Activated CD4-positive, alpha-beta T cell treated with anti-CD3 and anti-CD28 coated beads for 36 hours (primary cell): ENCODE measurements at places on chromosomes 11 and 22.

- DNase-seq: no peak
Measured at GRCh38 chr11:34277171-34277570, 80.6 kb downstream of the ABTB2 start.

DNA sequence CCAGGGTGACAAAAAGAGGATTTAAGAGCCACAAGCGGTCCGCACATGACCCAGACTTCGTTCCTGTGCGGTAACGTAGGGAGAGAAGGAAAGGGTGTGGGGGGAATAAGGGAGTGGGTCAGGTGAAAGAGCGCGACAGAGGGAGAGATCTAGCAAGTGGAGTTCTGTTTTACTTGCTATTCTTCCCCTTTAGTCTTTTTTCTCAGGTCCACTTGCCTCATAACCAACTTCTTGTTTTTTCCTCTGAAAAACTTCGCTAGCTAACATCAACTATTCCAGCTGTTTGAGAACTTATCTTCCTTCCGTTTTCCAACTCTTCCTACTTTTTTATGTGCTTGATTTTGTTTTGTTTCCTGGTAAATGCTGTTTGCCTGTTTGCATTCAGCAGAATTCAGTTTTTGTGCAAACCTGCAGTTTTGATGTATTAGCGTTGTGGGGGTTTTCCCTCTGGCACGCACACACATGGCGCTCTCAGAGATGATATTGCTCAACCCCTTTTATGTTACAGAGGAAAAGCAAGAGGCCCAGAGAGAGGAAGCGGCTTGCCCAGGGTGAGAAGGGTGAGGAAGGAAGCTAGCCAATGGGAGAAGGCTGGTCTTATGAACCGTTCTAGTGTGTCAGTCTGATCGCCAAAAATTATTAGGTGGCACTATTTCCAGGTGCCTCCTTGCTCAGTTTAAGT, 592 bp upstream of the CTSC start:
- peak; percentile 76 for DNase-seq

- DNase-seq: peak; percentile 31
Measured at GRCh38 chr11:119025099-119025473, 5.6 kb downstream of the SLC37A4 start.

- no peak for DNase-seq
Measured at GRCh38 chr11:88418508-88418907, 81.0 kb upstream of the CTSC start.

DNA sequence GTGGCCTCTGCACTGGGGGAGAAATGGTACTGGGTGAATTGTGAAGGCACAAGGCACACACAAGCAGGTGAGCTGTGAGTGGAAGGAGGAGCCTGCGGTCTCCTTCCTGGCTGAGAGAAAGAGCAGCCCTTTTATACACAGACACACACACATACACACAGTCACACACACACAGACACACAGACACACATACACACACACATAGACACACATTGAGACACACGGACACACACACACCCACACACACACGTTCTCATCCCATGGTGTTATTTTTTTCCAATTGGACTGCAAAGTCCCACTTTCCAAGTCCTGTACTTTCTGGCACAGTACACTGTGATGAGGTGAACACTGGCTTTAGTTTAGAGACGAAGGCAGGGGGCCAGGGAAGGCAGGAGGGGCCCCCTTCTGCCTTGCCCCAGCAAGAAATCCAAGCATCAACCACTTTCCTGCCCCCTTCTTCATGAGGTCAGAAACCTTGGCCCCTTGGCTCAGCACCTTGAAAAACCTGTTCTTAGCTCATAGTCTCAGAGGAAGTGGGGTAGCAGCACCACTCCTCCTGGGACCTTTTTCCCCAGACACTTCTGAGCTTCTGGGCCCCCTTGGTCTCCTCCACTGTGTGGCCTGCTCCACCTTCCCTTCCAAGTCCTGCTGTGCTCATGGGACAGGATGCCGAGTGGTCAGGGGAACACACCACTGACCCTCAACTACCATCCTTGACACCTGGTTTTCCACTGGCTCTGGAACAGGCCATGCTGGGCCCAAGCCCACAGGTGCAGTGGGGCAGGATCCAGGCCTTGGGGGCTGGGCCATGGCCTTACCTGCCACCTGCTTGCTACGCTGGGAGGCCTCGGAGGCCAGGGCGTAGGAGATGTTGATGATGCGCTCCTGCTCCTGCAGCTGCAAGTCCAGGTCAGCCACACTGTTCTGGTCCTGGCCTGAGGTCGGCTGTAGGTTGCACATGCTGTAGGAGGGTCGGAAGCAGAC, 43.8 kb downstream of the C11orf58 start:
- DNase-seq: no peak

- no peak for DNase-seq
Measured at GRCh38 chr11:8260202-8260966, 3.3 kb downstream of the LMO1 start.

DNA sequence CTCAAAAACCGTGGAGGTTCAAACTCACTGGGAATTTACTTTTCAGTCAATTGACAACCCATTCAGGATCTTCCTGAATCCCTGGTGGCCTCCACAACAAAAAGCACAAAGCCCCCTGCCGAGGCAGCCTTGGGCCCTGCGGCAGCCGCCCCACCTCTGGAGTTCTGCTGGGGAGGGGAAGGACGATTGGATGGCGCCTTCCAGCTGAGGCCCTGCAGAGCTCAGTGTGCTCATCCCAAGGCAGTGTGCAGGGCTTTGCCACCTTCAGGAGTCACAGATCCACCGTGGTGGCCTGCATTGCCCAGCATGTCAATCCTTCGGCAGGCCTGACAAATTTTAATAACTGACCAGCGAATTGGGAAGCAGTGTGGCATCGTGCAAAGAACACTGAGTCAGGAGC, 7.4 kb downstream of the ZFTA start:
- no peak for DNase-seq

DNA sequence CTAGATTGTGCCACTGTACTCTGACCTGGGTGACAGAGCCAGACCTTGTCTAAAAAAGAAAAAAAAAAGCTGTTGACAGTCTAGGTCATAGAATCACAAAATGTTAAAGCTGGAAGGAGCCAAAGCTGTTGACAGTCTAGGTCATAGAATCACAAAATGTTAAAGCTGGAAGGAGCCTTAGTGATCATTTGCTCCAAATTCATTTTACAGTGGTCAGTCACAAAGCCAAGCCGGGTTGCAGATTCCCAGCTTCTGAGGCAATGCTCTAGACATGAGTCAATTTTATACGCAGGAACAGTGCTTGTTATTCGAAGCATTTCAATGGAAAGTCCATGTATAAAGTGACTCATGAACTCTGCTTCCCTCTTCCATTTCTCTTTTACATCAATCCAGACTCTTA, 47.4 kb downstream of the SYT13 start:
- DNase-seq: no peak

DNA sequence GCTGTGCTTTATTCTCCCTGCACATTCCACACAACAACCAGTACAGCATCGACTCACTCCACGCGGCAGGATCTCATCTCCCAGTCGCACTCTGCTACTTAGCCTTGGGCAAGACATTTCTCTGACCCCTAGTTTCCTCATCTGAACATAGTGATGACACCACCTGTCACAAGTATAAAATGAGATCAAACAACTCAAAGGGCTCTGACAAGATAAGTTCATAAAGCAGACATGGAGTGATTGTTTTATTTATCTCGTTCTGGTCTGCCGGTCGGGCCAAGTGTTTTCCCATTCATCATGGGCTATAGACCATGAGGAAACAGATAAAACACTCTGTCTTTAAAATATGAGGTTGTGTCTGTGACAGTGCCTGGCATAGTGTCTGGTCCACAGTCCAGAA, 35.0 kb downstream of the DSCAML1 start:
- DNase-seq: no peak

GRCh38 chr22:31497148-31497938, 1.0 kb downstream of the SFI1 start:
- no peak for DNase-seq

DNA sequence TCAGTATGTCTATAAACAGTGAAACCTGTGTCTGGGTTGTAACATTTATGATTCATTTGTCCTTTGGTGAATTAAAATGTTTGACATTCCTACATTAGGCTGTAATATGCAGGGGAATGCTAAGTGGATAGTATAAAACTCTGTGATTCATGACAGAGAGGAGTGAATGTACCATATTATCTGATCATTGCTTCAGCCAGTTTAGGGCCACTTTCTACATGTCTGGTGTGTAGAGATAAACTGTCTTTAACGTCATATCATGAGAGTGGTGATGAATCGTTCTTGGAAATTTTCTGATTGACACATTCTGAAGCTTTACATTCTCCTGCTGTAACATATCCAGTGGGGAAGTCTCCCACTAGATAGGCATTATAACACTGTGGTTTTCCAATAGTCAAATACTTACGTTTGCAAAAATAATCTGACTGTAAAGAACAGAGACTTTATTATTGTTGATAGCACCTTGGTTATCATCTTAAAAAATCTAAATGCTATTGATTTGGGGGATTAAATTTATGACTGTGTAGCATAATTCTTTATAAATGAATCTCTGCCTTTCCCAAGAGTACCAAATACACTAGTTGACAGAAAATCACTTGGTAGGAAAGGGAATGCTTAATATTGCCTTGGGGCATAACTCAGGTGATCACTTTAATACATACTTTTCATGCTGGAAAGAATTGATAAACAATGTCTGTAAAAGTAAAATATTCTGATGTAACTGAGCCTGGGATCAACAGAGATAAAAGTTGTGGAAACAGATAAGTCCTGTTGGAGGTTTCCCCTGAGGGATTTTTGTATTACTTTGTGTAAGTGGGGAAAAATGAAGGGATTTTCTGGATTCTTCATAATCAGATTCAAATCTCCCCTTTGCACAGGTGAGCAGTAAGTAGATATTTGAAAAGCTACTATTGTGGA, 427.9 kb downstream of the JRKL start:
- DNase-seq: no peak

DNA sequence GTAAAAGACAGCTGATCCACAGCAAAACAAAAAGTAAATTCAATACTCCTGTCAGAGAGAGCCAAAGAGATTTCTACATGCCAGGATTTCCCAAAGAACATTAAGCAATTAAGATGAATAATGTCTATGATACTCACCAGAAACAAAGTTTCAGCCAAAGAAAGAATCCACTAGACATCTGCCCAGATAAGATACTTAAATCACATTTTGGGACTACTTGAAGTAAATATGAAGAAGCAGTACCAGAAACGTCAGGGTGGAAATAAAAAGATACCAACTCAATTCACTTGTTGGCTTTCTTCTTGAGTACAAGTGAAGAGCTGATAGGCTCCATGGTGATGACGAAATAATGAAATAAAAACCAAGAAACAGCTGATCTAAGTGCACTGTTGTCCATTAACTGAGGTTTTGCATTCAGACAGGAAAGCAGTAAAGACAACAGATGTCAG, 31.6 kb upstream of the ARHGAP32 start:
- no peak for DNase-seq

DNA sequence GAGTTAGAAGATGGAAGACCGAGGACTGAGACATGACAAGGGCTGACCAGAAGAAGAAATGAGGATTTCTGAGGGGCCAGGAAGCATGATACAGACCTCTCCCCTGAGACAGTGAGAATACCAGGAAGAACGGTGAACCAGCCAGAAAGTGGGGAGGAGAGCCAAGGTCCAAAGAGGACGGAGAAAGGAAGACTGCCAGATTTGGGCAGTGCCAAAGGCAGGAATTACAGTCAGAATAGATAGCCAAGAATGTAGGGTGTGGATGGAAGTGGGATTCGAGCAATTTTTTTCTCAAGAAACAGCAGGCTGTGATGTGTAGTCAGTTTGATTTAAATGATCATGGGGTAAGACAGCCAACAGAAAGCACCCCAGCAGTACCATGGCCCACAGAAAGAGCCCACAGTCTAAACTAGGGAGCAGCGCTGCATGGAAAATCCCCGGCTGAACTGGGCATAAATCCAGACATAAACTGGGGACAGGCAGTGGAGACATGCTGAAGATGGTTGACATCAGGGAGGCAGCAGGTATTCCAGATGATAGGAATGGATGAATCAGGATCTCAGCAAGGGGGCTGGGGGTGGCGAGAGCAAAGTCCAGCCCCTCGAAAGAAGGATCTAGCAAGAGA, 67.3 kb upstream of the BARX2 start:
- no peak for DNase-seq

DNA sequence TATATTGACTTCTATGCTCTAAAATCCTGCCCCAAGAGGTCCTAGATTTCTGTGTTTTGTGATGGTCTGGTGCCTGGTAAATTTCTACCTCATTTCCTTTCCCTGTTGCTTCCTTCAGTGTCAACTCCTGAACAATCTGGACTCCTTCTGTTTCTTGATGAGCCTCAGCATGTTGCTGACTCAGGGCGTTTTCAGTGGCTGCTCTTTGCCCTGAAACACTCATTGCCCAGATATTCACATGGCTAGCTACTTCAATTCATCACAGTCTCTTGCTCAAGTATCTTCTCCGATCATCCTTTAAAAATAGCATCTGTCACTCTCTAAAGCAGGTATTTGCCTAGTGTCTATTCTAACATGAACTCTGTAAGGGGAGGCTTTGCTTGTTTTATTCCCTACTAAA, 526.3 kb upstream of the RAG2 start:
- no peak for DNase-seq

- no peak for DNase-seq
Measured at GRCh38 chr11:45652781-45653180, 12.6 kb downstream of the CHST1 start.

GRCh38 chr11:2557381-2557780, 112.6 kb downstream of the KCNQ1 start:
- no peak for DNase-seq

DNA sequence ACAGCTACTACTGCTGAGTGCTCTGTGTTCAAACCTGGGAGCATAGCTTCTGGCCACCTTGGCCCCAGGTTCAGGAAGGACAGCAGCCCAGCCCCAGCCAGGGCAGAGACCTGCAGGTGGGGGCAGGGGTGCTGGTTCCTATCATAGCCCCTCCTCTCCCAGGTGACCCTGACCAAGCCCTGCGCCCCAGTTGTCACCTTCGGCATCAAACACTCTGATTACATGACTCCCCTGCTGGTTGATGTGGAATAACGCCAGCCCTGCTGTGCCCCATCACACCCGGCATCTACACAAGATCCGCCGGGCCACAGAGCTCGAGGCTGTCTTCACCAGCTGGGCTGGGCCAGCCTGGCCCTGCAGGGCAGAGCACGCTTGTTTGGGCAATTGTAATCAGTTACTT, 6.9 kb downstream of the SCGB1C1 start:
- peak; percentile 8 for DNase-seq

- no peak for DNase-seq
Measured at GRCh38 chr11:74592063-74592440, 330 bp upstream of the POLD3 start.

GRCh38 chr11:35304386-35304775, 115.0 kb downstream of the SLC1A2 start:
- DNase-seq: peak; percentile 14

- DNase-seq: no peak
Measured at GRCh38 chr22:39434243-39434653, 22.6 kb upstream of the MGAT3 start.

DNA sequence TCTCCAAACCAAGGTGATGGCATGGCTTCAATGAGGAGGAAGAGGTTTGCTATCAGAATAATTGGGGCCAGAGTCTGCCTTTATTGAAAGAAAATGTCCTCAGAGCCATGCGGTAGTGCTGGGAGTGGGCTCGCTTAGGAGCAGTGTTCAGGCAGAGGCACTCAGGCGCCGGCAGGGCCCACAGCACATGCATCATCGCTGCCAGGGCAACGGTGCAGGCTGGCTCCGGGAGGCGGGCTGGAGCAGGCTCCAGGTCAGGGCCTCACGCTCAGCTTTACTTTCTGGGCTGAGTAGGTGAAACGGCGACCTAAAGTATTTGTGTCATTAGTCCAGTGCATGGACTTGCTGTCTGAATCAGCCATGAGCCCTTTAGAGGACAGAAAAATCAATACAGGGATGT, 169.9 kb upstream of the CCDC90B start:
- no peak for DNase-seq

GRCh38 chr11:2892967-2893528, 7.5 kb upstream of the CDKN1C start:
- DNase-seq: peak; percentile 78

- peak; percentile 42 for DNase-seq
Measured at GRCh38 chr11:95088946-95089619, 563 bp upstream of the ENDOD1 start.
